ENCODE measurements at places on chromosomes 3 and 15.

DNA sequence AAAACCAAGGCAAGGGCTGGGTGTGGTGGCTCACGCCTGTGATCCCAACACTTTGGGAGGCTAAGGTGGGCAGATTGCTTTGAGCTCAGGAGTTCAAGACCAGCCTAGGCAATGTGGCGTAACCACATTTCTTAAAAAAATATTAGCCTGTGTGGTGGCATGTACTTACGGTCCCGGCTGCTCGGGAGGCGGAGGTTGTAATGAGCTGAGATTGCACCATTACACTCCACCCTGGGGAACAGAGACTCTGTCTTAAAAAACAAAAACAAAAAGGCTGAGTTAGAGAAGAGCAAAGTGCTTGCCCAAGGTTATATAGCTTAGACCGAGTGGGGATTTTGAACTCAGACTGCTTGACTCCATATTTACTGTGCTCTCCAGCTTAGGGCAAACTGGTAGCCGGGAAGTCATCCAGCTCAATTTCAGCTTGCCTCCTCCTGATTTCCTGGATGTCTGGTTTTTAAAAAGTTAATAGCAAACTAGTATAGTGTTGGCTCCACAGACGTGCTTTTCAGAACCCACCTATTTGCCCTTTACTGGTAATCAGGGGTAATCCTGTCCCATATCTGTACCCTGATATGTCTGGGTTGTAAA is 138.9 kb downstream of the CACNA1D start:
- no peak for DNase-seq

GRCh38 chr3:134656211-134656800 is 5.5 kb upstream of the KY start:
- no peak for DNase-seq

- DNase-seq: no peak
Measured at GRCh38 chr3:55807210-55807609, 320.1 kb upstream of the WNT5A start.

DNA sequence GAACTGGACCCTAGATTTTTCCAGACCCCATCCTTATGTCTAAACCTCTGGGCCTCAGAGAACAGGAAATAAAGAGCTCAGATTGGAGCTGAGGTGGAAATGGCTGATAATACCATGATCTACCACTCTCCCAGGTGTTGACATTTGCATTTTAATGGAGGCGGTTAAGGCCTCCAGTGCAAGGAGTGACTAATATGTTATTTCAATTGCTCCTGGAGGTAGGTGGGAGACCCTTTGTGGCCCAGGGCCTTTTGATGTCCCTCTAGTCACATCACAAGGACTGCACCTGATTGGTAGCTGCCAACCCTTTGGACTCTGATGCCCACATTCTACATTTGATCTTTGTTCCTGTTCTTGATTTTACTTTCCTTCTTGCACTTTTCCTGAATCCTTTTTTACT is 9.0 kb upstream of the ADCY5 start:
- no peak for DNase-seq

DNA sequence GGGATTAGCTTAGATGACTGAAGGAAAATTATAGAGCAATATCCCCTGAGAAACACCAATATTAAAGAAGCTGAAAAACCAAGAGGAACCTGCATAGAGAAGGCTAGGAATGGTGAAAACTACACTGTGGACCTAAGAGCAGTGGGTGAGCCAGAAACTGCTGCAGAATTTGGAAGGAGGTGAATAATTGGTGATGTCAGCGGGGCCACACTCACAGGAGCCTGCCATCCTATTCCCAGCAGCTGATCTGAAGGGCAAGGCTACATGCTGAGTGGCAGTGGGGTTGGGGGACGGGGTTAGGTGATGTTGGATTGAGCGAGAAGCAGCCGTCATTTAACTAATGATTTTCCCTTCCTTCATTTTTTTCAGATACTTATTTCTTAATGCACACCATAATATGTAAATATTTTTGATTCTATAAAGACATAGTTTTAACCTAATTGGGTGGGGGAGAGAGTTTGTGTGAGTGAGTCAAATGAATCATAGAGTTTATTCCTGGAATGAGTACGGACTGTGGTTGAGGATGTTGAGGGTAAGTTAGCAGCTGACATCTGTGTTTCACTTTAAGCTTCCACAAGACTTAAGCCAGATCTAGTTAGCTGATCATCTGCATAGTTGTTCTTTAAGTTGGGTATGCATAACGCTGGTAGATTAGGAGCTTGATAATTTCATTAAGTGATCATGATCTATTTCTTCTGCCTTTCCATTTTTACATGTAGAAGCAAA is 222.8 kb downstream of the PTPRG start:
- DNase-seq: no peak

- no peak for DNase-seq
Measured at GRCh38 chr3:25338158-25338725, 89.8 kb upstream of the RARB start.

DNA sequence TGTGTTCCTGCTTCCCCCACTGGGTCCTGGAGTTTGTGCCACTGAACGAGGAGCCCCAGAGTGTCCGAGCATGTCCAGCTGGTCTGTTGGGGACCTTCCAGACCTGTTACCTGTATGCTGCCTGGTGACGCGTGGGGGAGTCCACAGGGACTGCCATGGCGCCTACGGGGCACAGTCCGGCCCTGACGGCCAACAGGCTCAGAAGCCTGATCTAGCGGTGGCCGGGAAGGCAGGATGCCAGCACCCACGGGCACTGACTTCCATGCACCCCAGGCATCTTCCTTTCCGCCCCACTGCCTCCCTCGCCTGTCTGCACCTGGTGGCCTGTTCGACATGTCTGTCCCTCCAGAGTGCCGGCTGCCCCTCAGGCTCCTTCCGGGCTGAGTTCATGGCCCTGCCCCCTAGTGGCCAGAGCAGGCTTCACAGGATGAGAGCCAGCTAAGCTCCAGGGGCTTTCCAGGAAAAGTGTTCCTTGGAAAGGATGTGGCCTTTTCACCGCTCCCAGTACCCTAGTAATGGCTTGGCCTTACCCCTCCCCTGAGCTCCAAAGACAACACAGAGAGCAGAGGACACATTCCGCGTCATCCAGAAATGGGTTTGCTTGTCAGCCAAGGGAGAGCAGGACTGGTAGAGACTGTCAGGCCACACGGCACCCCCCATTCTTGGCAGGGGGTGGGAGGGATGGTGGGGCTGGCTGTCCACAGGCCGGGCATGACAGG is 35.7 kb downstream of the NGRN start:
- no peak for DNase-seq

DNA sequence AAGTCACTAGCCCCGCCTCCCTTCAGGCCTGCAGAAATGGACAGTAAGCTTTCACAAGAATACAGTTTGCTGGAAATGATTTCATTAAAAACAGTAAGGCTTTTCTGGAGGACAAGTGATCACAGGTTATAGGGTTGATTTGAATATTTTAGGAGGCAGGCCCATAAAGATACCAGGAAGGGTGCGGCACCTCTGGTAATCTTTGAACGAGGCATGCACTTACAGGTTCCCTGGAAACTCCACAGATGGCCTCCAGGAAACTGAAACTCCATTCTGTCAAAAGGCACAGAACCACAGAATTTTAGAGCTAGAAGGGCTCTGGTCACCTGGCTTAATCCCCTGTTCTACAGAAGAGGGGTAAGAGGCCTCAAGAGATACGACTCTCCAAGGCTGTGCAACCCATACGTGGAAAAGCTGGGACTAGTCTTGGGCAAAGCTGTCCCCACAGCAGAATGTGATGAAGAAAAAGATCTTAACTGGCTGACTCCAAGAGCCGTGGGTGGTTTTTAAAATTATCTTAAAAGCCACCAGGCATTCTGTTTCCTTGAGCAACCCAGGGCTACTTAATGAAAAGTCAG is 1.2 kb downstream of the STARD5 start:
- DNase-seq: no peak

- no peak for DNase-seq
Measured at GRCh38 chr15:28269097-28269496, 52.9 kb downstream of the HERC2 start.

GRCh38 chr3:127407026-127407939 is 119.4 kb upstream of the PRR20G start:
- no peak for DNase-seq

DNA sequence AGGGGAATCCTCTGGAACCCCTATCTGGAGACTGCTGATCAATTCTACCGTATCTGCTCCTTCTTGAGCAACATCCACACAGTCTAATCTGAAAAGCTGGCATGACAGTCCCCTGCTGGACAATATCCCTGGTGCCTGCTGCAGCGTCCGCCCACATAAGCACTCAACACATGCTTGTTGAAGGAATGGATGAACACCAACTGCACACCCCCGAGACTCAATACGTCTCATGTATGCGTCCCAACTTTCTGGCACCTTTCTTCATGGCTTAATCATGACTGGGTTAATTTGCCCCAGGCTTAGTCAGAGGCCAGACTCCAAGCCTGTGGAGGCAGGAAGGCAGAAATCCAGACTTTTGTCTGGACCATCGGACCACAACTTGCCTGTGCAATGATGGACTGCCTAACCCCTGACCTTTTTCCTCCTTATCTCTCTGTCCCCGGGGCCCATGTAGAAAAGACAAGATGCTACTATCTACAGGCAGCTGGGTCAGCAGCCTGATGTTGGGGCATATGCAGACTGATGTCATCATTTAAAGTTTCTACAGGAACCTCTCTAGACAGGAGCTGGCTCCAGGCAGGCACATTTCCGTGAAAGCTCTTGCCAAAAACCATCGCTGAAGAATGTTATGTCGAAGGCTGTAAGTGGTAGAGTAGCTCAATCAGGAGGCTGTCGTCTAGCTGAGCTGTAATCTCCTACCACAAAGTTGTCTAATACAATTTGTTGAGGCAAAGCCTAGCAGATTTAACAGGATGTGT is 114.1 kb upstream of the TPM1 start:
- DNase-seq: no peak

DNA sequence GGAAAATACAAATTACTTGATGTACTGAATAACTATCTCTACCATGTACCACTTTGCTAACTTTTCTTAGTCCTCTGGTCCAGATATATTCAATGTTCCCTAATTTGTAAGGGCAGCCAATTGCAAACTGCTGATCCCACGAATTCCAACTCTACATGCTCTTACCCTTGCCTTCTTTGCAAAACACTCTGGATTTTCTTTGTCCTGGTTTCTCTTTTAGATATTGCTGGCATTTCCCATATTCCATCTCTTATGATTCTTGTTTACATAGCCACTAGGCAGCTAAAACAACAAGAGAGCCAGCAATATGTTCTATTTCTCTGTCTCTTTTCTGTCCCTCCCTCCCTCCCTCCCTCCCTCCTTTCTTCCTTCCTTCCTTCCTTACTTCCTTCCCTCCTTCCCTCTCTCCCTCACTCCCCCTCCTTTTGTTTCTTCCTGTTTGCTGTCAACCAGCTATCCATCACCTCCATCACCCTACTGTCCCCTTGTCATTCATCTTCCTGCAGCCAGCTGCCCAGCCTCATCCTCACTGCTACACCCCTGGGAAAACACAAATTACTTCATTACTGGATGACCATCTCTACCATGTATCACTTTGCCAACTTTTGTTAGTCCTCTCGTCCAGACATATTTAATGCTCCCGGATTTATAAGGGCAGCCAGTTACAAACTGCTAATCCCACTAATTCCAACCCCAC is 33.8 kb downstream of the SETMAR start:
- DNase-seq: no peak

Measured in mesothelial cell of epicardium (in vitro differentiated cells).